ENCODE measurements at places on chromosomes 13 and 19.

DNA sequence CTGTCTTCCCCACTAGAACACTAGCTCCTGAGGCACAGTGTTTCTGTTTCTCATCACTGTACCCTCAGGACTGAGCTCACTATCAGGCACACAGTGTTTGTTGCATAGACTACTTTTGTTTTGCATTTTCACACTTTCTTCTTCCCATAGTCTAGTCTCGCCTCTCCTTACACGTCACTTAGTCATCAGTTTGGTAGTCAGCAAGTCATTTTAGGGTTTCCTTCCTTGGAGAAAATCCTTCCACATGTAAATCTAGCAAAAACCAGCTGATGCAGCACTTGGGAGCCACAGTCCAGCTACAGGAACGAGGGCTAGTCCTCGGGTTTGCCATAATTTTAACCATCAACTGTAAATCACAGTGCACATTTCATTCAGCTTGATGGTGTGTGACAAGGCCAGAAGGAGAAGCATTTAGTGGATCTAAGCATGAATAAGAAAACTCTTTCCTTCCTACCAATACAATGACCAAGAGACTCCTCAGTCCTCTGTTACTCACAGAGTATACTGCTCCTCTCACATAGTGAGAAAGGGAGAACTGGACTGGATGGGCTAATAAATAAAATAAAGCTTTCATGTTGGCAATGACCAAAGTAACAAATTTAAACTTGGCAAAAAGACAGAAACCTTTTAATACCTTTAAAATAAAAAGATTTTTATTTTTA, 221.0 kb downstream of the KLF12 start:
- no peak for DNase-seq

DNA sequence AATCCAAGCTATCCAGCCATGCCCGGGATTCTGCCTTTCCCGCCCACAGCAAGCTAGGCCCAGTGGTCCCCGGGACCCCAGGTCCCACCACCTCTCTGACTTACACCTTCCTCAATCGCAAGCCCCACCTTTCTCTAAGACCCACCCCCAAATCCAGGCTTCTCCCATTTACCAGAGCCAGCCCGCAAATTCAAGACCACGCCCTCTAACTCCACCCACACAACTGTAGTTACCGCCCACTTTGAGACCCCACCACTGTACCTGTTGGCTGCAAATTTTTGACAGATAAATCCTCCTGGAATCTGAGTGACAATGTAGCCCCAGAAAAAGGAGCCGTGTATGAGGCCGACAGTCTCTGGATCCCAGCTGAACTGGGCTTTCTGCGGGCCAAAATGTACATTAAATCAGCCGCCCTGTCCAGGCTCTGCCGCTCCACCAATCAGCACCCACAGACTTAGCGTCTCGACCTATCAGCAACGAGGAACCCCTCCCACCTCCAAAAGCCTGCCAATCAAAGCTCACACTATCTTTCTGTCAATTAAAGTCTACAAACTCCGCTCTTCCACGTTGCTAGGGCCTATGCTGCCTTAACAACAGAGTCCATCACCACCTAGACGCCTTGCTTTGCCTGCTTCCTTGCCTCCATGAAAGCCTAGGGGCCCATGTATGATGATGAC, 6.3 kb downstream of the SLC17A7 start:
- no peak for DNase-seq

DNA sequence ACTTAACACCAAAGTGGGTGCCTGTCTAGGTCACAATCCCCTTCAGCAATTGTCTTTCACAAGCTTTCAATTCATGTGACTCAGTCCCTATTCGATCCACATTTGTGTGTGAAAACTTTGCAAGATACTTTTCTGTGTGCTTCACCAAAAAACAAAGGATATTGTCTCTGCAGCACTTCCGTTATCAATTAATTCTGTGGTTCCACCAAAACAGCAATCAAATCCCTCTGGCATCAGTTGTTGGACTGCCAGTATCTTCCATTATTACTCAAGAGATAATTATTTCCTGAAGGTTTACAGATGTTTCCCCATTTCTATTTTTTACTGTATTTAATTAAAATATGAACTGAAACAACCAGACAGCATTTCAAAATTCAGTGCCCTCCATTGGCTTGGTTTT, 481.4 kb downstream of the SUCLA2 start:
- no peak for DNase-seq

DNA sequence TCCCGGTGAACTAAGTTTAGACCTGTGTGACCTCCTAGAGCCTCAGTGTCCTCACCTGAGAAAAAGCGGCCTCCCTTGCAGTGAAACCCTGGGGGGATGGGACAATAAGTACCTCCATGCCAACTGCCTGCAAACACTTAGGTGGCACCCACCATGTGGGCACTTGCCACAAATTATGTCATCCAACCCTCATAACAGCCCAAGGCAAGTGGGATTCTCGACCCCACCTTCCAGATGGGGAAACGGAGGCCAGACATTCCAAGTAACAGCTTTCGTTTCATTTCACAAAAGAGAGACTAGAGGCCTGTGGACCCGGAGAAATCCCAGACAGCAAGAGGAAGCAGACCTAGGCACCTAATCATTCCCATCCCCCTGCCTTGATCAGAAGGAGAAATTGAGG, 6.9 kb downstream of the REX1BD start:
- DNase-seq = no peak

- no peak for DNase-seq
Observed at GRCh38 chr19:44993526-44993925, 7.7 kb upstream of the RELB start.
